Body of pancreas (tissue), 4 donors: ENCODE measurements at places on chromosomes 11 and 22. TPM values are rescaled to one million over a fixed set of nuclear protein-coding genes. Genes with fewer than 3 reads are reported as not detected.

GRCh38 chr22:43956805-43957463 is 1.7 kb downstream of the SAMM50 start:
- no peak for DNase-seq

DNA sequence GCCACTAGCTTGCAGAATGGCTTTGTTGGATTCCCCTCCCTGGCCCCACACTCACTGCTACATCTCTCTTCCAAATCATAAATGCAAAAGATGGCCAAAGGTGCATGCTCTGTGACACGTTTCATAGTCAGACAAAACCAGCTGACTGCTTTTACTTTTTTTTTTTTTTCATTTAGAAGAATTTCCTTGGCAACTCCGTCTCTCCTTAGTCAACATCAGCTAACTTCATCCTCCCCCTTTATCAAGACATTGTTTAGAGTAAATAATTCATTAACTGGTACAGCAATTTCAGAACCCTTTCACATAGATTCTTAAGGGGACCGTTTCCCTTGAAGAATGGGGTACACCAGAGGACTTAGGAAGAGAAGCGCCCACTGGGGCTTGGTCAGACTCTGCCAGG is 16.0 kb downstream of the KCNQ1OT1 start:
- DNase-seq = no peak

- no peak for DNase-seq
Observed at GRCh38 chr11:45266676-45267020, 19.5 kb downstream of the SYT13 start.

DNA sequence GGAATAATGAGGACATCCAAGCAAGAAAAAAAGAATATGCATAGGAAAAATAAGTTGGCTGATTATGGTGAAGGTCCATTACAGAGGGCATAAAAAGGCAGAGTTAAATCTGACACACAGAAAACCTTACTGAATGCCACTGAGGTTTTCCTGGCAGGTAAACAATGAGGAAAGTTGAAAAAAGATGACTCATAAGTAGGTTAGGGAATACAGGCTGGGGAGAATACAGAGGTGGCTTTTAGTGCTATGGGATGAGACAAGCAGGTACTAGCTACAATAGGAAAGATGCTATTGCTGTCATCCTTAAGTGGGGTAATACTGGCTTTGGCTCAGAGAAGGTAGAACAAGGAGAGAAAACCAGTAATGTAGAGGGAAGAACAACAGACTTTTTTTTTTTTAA is 44.7 kb downstream of the CSTF3 start:
- DNase-seq = no peak

DNA sequence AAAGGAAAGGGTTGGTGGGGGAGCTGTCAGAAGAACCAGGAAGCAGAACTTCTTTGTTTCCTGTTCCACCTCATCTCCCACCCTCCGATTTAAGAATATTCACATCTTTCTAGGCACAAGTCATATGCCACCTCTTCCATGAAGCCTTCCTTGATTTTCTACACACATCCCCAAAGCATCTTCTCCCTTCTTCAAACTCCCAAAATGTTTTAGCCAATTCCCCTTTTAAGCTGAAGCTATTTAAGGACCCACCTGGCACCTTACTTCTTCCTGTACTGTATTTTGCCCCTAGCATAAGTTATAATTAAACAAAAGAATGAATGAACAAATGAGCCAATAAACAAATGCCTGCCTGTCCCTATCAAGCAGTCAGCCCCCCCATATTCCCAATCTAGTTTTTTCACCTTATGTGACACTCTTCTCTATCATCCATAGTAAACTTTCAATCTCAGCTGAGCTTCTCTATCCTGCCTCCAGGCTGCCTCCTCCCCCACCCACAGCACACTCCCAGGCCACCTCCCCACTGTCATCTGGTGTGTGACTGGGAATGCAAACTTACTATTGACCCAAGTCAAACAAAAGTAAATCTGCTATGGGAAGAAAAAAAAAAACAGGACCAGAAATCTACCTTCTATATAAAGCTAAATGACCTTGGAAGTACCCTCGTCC is 3.9 kb downstream of the TNKS1BP1 start:
- DNase-seq = peak; percentile 64

GRCh38 chr11:122362381-122362780 is 246.4 kb upstream of the BLID start:
- DNase-seq = no peak

DNA sequence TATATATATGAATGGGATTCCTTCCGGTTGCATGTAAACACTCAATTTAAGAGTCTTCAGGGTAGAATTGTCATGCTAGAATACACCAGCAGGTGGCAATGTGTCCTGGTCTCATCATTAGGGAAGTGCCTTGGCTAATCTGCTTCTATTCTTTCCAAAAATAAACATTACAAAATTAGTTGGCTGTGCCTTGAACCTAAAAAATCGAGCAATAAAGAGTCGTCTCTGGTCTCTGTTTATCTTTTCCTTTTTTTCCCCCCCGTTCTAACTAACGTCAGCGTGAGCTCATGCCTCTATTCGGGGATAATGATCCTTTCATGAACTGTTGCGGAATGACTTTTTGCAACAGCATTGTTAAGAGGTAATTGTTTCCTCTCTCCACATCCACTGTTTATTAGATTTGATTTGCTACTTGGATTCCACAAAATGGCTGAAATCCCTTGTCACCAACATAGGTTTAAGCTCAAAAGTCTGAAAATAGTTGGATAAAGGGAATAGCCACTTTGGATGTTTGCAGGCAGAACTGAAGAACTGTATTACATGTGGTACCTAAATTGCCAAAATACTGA is 1.2 kb upstream of the ARHGEF12 start:
- peak; percentile 78 for DNase-seq

DNA sequence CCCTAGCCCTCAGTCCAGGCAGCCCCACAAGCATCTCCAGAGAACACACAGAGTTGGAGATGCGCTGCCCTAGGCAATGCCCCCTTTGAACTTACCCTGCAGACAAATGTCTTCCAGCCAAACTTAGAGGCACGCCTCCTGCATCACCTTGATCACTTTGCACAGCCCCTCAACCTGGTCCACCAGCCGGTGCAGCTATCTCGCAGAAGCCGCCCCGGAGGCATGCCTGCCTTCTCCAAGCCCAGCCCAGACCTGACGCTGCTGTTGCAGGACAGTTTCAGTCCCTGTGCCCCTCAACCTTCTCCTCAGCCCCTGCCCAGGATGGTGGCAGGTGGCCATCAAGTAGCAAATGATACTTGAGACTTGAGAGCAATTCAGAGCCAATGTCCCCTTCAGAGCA is 16.7 kb upstream of the POU2AF1 start:
- no peak for DNase-seq

DNA sequence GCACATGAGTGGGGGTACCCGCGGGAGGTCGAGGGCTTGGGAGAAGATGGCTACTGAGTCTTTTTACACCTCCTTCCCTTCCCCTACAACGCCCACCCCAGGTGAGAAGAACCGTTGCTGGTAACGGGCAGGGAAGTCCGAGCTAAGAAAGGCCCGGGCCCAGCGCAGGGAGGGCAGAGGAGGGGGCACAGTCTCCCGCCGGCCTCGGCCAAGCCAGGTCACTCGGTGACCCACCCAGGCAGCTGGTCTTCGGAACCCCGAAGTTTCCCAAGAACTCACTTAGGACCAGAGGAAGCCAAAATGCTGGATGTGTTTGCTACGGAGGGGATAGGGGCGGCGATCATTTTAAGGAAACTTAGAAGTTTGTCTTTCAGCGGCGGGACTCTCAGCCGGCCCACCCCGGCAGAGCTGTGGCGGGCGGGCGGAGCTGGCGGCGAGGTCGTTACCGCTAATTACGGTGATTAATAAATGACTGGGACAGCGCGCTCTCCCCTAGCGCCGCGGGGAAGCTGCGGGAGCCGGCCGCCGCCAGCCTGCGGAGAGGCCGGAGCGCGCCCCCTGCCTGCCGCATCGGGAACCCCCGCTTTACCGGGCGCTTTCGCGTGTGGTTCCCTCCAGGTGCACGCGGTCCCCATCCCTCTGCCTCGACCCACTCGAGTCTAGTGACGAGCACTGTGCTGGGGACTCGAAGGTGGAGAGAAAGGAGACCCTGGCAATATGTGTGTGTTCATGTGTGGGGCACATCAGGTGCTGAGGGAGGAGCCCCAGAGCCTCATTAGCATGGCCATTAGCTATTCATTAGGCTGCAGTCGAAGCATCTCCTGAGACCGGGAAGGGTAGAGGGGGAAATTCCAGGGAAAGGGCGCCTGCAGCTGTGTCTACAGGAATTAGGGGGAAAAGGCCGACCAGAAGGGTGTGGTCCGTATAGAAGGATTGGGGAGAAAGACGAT is 945 bp downstream of the ROBO3 start:
- no peak for DNase-seq

GRCh38 chr11:105648762-105649161 is 38.9 kb downstream of the GRIA4 start:
- no peak for DNase-seq

Gene RANGAP1
- 45.4 TPM for total RNA-seq

Gene KREMEN1
- total RNA-seq = 6.6 TPM

Gene CARD16
- total RNA-seq = 6.0 TPM

Gene FGF19
- not detected for total RNA-seq

Gene NEU3
- total RNA-seq = 8.6 TPM
